C1 segment of cervical spinal cord (tissue), 14 donors: ENCODE measurements at places on chromosomes 13 and 19.

- no peak for DNase-seq
Observed at GRCh38 chr19:32891609-32892008, 22.0 kb upstream of the SLC7A9 start.

DNA sequence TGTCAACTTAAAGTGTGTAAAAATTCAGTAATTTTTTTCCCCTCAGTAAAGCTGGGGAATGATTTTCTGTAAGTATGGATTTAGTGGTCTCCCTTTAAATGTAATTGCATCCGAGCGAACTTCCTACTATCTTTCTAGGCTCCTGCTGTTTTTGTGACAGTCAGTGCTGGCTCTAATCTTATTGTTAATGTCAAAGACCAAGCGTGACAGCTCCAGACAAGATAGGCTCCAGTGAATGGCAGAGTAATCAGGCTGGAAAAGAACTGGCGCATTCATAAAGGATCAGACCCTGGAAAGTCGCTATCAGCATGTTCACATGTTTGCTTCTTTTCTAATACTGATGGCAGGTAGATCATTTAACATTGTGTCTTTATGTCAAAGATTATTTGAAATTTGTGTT lies 908.0 kb upstream of the ATXN8OS start:
- DNase-seq = no peak

DNA sequence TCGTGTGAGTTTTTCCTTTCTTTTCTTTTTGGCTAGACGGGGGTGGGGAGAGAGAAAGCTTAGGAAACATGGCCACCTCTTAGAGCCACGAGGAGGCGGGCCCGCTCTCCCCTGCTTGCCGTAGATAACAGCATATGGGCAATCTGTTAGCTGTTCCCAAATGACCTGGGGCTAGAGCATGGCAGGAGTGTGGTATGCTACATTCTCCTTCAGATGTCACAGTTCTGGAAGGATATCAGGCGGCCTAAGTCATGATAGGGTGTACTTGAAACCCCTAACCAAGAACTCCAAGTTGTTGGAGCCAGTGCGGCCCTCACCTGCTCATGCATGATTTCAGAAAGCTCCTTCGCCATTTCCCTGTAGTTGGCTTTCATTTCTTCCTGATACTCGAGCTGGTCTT lies 44.3 kb upstream of the SLC15A1 start:
- no peak for DNase-seq

DNA sequence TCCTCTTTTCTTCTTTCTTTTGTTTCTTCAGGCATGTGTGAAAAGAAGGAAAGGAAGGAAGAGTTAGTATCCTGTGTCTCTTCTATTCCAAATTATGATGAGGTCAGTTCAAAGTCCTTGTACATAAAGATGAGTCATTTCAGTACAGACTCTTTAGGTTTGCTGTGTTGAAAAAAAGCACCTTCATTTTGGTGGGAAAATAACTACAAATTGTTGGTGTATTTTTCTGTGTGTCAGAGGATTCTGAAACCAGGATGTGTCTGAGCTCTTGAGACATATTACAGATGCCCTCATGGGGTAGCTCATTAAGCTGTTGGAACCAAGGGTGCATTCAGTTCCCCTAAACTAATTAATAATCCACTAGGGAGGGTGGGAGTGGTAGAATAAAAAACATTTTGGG lies 5.8 kb upstream of the HSPH1 start:
- no peak for DNase-seq

DNA sequence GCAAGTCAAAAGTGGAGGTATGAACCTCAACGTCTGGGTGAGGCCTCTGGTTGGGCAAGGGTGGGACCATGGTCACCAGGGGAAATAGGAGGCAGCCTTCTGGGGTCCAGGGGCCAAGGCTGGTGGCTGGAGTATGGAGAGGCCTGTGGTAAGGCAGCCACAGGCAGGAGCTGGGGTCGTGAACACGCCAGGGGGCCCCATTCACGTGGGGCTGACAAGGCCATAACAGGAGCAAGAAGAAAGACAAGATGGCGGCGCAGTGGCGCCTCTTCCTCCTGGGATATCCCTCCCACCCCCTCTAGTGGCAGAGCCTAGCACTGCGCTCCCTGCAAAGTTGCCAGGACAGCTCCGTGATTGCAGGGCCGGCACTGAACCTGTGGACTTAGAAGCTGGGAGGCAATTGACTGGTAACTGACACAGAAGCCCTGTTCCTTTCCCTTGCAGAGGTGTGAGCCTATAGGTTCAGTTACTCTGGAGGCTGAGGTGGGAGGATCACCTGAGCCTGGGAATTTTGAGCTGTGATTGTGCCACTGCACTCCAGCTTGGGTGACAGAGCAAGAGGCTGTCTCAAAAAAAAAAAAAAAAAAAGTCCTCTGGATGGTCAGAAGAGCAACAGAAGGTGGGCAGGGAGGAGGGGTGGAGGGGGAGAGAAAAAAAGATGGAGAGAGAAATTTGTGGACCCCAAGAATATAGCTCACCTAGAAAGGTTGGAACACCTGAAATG lies 19.7 kb upstream of the EDDM13 start:
- no peak for DNase-seq

GRCh38 chr13:53137779-53138178 lies 109.2 kb downstream of the OLFM4 start:
- no peak for DNase-seq

DNA sequence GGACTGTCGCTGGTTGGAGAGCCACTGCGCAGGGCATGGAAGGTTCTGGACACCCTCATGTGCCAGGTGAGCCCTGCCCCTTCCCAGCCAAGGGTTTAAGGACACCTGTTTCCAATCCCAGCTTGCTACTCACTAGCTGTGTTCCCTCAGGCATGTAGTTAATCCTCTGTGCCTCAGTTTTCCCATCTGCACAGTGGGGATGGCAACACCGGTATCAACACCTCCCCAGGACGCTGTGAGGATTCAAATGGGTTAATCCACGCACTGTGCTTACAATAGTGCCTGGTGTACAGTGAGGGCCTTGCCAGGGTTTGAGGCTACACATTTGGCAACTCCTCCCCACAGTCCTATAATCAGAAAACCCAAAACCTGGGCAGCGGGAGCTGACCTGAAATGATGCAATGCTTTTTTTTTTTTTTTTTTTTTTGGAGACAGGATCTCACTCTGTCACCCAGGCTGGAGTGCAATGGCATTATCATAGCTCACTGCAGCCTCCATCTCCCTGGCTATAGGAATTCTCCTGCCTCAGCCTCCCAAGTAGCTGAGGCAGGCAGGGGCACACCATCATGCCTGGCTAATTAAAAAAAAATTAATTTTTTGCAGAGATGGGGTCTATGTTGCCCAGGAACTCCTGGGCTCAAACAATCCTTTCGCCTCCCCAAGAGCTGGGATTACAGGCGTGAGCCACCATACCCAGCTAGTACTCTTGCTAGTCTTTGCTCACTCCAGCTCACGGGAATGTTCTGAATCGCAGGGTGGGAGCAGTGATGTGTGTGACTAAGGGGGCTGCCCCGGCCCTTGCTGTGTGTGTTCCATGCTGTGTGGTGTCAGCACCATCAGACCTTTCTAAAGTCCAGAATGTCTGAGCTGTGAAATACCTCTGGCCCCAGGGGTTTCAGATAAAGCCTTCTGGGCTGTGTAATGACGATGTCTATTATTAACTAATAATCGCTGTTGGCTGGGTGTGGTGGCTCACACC lies 2.3 kb downstream of the ACP4 start:
- no peak for DNase-seq

DNA sequence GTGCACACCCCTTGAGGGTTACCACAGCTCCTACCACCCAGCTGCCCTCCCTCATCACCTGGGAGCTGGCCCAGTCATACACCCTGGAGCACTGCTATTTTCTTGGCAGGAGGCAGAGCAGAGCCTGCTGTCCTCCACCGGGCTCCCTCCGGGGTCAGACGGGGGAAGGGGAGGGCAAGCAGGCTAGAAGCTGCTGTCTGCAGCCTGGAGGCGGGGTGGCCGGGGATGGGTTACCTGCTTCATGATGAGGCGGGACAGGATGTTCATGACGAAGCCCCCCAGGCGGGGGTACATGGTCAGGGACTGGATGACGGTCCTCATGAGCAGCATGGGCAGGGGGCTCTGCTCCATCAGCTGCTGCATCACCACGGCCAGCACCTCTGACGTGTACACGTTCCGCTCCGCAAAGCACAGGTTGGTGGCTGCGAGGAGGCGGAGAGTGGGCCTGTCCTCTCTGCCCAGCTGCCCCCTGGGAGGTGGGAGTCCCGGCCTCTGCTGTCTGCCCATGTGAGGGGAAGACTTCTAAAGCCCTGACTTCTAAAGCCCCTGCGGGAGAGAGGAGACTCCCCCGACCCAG lies 2.7 kb upstream of the RSPH6A start:
- no peak for DNase-seq
